ENCODE measurements at places on chromosomes 5 and 9. TPM values are rescaled to one million over a fixed set of nuclear protein-coding genes. Genes with fewer than 3 reads are reported as not detected.

The TMEM252 gene
- total RNA-seq = not detected

The CYSRT1 gene
- total RNA-seq = 0.41 TPM

The IER5L gene
- total RNA-seq = 21.4 TPM

The DEPDC1B gene
- total RNA-seq = 3.4 TPM

The HTR1A gene
- total RNA-seq = not detected

The LCN2 gene
- total RNA-seq = not detected

The GPR151 gene
- not detected for total RNA-seq

The MAMDC4 gene
- total RNA-seq = 3.4 TPM

The SERF1B gene
- total RNA-seq = 28.6 TPM

The FBP2 gene
- not detected for total RNA-seq

The ACTBL2 gene
- total RNA-seq = 2.8 TPM

The AJM1 gene
- total RNA-seq = 1.6 TPM

The ELOVL7 gene
- total RNA-seq = 0.73 TPM

The SHOC1 gene
- total RNA-seq = not detected

The ACO1 gene
- total RNA-seq = 50.6 TPM

The ATP10B gene
- not detected for total RNA-seq

The CCDC192 gene
- not detected for total RNA-seq

The CAVIN4 gene
- 3.3 TPM for total RNA-seq

The SV2C gene
- total RNA-seq = not detected

The PHF19 gene
- 22.4 TPM for total RNA-seq

The NPDC1 gene
- total RNA-seq = 250 TPM

The PCDHA6 gene
- 0.58 TPM for total RNA-seq

The FIBCD1 gene
- not detected for total RNA-seq

The DPYSL3 gene
- 67.0 TPM for total RNA-seq

The ACER2 gene
- total RNA-seq = 7.3 TPM

The ARL10 gene
- total RNA-seq = 8.0 TPM

The PHYHD1 gene
- total RNA-seq = 0.23 TPM

The CORO2A gene
- total RNA-seq = 0.64 TPM

The SLC46A2 gene
- not detected for total RNA-seq

The STKLD1 gene
- total RNA-seq = 0.06 TPM

The PCDHA1 gene
- total RNA-seq = 0.06 TPM

The LRRTM2 gene
- not detected for total RNA-seq

The GABRA1 gene
- not detected for total RNA-seq

The HEXB gene
- total RNA-seq = 216 TPM

The MAST4 gene
- total RNA-seq = 48.8 TPM

The CAPSL gene
- total RNA-seq = not detected

The SLC2A8 gene
- 17.9 TPM for total RNA-seq

The MELK gene
- total RNA-seq = 14.7 TPM
